ENCODE measurements at places on chromosomes 1 and 21. TPM values are rescaled to one million over a fixed set of nuclear protein-coding genes. Genes with fewer than 3 reads are reported as not detected.

GRCh38 chr1:108048301-108049177, 83.6 kb upstream of the VAV3 start:
- no peak overlapping the region for H3K27ac ChIP-seq
- peak; percentile 42 for DNase-seq
- no peak overlapping the region for H3K4me3 ChIP-seq
- no peaks in the 10 kb centered on the region for H3K27me3 ChIP-seq
- no peaks in the 10 kb centered on the region for H3K4me1 ChIP-seq
- no peaks in the 10 kb centered on the region for H3K36me3 ChIP-seq

DNA sequence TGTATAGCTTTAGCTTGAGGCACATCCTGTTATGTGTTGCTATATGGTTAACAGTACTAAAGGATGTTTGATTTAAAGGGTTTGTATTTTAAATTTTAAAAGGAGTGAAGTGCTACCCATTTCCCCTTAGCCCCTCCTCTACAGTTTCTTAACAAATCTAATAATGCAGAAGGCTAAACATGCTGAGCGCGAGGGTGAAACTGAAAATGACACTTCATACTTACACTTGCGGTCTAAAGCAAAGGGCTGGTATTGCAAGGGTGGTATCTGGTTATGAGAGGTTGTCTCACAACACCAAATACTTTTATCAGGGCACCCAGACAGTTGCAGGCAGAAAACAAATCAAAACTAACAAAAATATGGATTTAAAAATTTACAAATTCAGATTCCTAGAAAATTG, 172.3 kb downstream of the SIPA1L2 start:
- no peak for DNase-seq
- no peaks in the 10 kb centered on the region for H3K36me3 ChIP-seq
- H3K27me3 ChIP-seq: no peaks in the 10 kb centered on the region
- H3K27ac ChIP-seq: no peak overlapping the region
- no peak overlapping the region for H3K4me3 ChIP-seq

DNA sequence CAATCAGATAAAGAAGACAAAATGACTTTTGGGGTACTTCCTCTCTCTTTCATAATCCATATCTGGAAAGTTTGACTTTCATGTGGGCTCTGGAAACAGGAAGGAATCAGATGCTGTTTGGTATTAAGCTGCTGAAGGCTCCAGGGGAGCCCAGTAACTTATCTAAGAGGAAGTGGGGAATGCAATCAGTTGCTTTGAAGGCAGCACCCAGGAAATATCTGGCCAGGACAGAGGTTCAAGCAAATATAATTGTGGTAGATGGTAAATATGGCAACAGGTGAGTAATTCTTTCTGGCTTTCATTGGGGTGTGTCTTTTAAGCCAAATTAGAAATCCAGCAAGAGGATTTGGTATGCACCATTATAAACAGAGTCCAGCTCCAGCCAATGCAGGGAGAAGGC, 44.4 kb downstream of the COLGALT2 start:
- no peaks in the 10 kb centered on the region for H3K36me3 ChIP-seq
- H3K4me3 ChIP-seq: no peak overlapping the region
- no peak for DNase-seq
- no peaks in the 10 kb centered on the region for H3K27me3 ChIP-seq
- H3K27ac ChIP-seq: no peak overlapping the region
- 0 out of 2 replicates have a peak, but pooled peaks cover 16% of the 10 kb centered on the region for H3K4me1 ChIP-seq

GRCh38 chr1:97186381-97186780, 464.8 kb downstream of the PTBP2 start:
- H3K27ac ChIP-seq: no peak overlapping the region
- H3K36me3 ChIP-seq: no peaks in the 10 kb centered on the region
- DNase-seq: no peak
- no peaks in the 10 kb centered on the region for H3K4me1 ChIP-seq

DNA sequence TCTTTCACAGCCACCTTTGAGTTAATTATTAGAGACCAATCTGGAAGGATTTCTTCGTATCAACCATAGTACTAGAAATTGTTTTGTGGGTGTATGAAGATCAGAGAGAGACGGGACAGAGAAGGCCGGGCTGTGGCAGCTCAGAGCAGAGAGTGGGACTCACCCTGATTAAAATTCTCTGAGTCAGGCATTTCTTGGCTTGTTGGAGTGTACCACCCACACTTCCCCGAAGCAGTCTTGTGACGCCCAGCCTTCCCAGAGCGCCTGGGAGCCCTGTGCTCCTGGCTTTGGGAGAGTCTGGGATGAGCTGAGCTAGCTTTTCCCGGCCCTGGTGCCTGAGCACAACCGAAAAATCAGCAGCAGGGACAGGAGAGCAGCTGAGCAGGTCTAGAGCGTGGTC, 19.4 kb downstream of the PLEKHM2 start:
- H3K4me1 ChIP-seq: no peaks in the 10 kb centered on the region
- no peak overlapping the region for H3K27ac ChIP-seq
- no peaks in the 10 kb centered on the region for H3K36me3 ChIP-seq
- H3K4me3 ChIP-seq: no peak overlapping the region

GRCh38 chr1:227896710-227897655, 50.7 kb downstream of the WNT9A start:
- DNase-seq: no peak
- H3K27ac ChIP-seq: no peak overlapping the region
- H3K4me1 ChIP-seq: no peaks in the 10 kb centered on the region
- H3K4me3 ChIP-seq: no peak overlapping the region
- H3K36me3 ChIP-seq: no peaks in the 10 kb centered on the region
- no peaks in the 10 kb centered on the region for H3K27me3 ChIP-seq

DNA sequence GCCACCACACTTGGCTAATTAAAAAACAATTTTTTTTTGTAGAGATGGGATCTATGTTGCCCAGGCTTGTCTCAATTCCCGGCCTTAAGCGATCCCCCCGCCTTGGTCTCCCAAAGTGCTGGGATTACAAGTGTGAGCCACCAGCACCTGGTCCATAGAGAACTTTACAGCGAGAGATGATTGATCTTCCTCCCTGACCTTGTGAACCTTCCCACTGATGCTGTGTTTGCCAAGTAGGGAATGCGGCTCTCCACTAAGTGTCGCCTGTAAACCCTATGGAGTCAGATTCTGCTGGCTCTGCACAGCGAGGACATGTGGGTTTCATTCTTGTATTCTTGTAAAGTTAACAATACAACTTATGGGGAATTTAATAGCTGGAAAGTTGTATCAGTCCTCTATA, 81.3 kb upstream of the LYST start:
- H3K27ac ChIP-seq: no peak overlapping the region
- no peak overlapping the region for H3K4me3 ChIP-seq
- peaks cover 9% of the 10 kb centered on the region for H3K4me1 ChIP-seq
- H3K36me3 ChIP-seq: no peaks in the 10 kb centered on the region
- no peaks in the 10 kb centered on the region for H3K27me3 ChIP-seq
- DNase-seq: no peak

Gene MNDA
- total RNA-seq: not detected

- no peak overlapping the region for H3K4me3 ChIP-seq
- H3K27ac ChIP-seq: no peak overlapping the region
- DNase-seq: no peak
- no peaks in the 10 kb centered on the region for H3K36me3 ChIP-seq
Observed at GRCh38 chr1:18232052-18232451, 124.5 kb downstream of the IGSF21 start.

DNA sequence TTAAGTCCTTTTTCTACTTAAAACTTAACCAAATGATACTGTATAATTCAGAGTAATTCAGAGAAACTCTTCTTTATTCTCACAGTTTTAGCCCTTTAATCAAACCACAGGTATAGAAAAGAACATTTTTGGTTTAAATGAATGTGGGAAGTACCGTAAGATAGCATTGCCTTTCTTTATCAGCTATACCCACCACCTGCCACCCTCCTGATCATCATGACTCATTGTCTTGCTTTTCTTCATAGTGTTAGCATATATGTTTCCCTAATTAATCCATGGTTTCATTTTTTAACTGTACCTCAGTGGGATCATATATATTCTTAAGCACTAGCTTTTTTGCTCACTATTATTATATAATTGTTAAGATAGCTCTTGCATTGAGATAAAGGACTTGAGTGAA, 27.5 kb upstream of the ANGPTL1 start:
- H3K36me3 ChIP-seq: peaks cover 20% of the 10 kb centered on the region
- no peak overlapping the region for H3K27ac ChIP-seq
- H3K4me1 ChIP-seq: no peaks in the 10 kb centered on the region
- no peaks in the 10 kb centered on the region for H3K27me3 ChIP-seq

Gene PTGER3
- 0.13 TPM for total RNA-seq

GRCh38 chr1:36968730-36969129, 65.6 kb downstream of the GRIK3 start:
- no peak for DNase-seq
- peaks cover 7% of the 10 kb centered on the region for H3K27me3 ChIP-seq

DNA sequence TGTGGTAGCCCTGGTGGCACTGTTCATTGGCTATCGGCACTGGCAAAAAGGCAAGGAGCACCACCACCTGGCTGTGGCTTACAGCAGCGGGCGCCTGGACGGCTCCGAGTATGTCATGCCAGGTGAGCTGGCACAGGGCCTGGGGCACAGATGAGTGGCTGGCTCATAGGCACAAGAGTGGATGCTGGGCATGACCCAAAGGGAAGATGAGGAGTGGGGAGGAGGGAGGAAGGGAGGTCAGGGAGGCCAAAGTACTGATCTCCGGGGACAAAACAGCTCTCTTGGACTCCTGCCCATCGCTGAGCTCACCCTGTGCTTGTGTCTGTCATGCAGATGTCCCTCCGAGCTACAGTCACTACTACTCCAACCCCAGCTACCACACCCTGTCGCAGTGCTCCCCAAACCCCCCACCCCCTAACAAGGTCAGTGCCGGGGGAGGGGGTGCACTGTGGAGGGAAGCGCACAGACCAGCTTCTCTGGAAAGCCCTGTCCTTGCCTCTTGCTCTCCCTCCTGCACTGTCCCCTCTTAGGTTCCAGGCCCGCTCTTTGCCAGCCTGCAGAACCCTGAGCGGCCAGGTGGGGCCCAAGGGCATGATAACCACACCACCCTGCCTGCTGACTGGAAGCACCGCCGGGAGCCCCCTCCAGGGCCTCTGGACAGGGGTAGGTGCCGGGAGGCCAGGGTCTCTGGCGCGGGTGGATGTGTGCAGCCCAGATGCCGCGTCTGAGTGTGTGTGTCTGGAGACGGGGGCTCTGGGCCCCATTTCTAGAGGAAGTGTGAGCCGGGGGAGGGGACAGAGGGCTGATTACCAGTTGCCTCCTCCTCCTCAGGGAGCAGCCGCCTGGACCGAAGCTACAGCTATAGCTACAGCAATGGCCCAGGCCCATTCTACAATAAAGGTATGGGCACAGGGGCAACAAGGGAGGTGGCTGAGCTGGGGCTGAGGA, 7.3 kb upstream of the LRRC71 start:
- no peaks in the 10 kb centered on the region for H3K27me3 ChIP-seq
- no peaks in the 10 kb centered on the region for H3K36me3 ChIP-seq
- H3K4me3 ChIP-seq: no peak overlapping the region

GRCh38 chr1:205044741-205045140, 1.7 kb downstream of the CNTN2 start:
- no peak for DNase-seq
- no peak overlapping the region for H3K4me3 ChIP-seq

DNA sequence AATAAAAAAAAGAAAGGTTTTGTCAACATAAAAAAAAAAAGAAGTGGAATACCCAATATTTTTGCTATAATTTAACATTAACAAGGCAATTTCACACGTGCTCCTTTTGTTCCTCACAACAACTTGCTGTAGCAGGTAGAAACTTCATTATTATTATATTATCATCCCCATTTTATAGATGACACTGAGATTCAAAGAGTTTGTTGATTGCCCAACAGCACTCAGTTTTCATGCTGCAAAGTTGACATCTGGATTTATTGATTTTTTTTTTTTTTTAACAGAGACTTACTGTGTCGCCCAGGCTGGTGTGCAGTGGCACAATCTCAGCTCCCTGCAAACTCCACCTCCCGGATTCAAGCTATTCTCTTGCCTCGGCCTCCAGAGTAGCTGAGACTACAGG, 8.9 kb upstream of the ESRRG start:
- DNase-seq: no peak
- no peaks in the 10 kb centered on the region for H3K4me1 ChIP-seq
- H3K27me3 ChIP-seq: no peaks in the 10 kb centered on the region
- H3K27ac ChIP-seq: no peak overlapping the region

GRCh38 chr1:99003581-99004253, 944 bp downstream of the PLPPR5 start:
- H3K4me3 ChIP-seq: no peak overlapping the region
- no peak for DNase-seq
- H3K27me3 ChIP-seq: 0 out of 2 replicates have a peak, but pooled peaks cover under 1% of the 10 kb centered on the region
- no peaks in the 10 kb centered on the region for H3K4me1 ChIP-seq
- H3K27ac ChIP-seq: no peak overlapping the region

Gene FCAMR
- not detected for total RNA-seq

GRCh38 chr1:208939537-208940085, 643.9 kb upstream of the CAMK1G start:
- no peaks in the 10 kb centered on the region for H3K4me1 ChIP-seq
- H3K27me3 ChIP-seq: no peaks in the 10 kb centered on the region
- no peak overlapping the region for H3K27ac ChIP-seq
- H3K36me3 ChIP-seq: no peaks in the 10 kb centered on the region
- DNase-seq: no peak
- no peak overlapping the region for H3K4me3 ChIP-seq

GRCh38 chr1:229637746-229638145, 11.7 kb downstream of the URB2 start:
- no peak for DNase-seq
- no peaks in the 10 kb centered on the region for H3K27me3 ChIP-seq
- H3K36me3 ChIP-seq: no peaks in the 10 kb centered on the region
- H3K4me1 ChIP-seq: no peaks in the 10 kb centered on the region

- DNase-seq: no peak
- no peak overlapping the region for H3K4me3 ChIP-seq
- no peak overlapping the region for H3K27ac ChIP-seq
- no peaks in the 10 kb centered on the region for H3K27me3 ChIP-seq
- H3K4me1 ChIP-seq: no peaks in the 10 kb centered on the region
Observed at GRCh38 chr1:71303617-71304041, 222.8 kb upstream of the ZRANB2 start.

DNA sequence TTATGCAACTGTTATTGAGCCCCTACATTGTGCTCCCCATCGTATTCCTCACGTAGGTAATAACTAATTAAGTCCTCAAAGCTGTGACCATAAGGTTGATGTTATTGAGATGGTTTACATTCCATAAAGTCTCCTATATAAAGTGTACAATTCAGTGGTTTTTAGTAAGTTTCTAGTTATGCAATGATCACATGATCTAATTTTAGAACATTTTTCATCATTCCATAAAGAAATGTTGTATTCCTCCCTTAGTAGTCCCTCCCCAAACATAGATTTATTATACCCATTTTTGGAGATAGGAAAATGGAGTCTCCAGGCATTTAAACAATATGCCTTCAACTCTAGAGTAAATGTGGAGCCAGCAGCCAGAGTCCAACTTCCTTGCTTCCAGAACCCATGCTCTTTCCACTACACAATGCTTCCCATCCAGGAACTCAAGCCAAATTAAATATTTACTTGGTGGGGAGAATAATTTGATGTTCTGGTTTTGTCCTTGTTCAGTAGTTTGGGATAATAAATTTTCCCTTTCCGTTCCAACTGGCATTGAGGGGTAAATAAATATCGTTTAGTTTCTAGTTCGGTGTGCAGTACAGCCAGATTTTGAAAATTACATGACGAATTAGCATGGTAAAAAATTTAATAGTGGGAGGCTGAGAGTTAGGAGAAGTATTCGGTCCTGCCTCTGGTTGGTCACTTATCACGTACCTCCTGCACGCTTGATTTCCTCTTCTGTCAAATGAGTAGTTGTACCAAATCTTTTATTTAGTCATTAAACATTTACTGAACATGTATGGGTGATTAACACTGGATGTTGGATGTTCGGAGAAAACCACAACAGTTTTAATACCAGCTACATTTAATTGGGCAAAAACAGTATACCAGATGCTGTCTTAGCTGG, 66.3 kb downstream of the CACHD1 start:
- no peaks in the 10 kb centered on the region for H3K27me3 ChIP-seq
- DNase-seq: no peak
- H3K4me3 ChIP-seq: no peak overlapping the region
